ENCODE measurements at places on chromosomes 7 and 10.

DNA sequence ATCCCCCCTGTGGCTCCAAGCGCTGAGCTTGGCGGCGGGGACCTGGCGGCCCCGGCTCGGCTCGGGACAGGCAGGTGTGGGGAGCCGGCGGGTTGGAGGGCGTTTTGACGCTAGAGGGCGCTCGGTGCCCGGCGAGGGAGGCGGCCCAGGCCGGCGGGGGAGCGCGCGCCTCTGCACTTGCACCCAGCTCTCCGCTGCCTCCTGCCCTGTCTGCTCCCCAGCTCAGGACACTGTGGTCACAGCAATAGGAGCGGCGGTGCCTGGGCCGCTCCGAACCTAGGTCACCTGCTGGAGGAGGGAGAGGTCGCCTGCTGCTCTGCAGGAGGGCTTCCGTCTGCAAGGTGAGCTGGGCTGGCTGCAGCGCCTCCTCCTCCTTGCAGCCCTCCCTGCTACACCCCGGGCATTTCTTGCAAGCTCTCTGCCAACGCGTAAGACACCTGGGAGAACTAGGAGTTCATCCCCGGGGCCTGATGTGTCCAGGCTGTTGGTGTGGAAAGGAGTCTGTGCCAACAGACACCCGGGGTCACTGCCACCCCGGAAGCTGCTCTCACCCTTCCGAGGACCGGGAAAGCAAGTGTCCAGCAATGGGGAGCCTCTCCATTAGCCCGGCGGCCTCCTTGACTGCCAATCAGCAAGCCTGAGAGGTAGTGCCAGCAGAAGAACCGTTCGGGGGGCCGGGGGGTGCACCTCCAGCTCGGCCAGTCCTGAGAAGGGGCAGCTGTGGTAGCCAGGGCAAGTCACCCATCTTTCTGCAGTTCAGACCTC, 620.4 kb downstream of the GALNT17 start:
- DNase-seq, result no peak

DNA sequence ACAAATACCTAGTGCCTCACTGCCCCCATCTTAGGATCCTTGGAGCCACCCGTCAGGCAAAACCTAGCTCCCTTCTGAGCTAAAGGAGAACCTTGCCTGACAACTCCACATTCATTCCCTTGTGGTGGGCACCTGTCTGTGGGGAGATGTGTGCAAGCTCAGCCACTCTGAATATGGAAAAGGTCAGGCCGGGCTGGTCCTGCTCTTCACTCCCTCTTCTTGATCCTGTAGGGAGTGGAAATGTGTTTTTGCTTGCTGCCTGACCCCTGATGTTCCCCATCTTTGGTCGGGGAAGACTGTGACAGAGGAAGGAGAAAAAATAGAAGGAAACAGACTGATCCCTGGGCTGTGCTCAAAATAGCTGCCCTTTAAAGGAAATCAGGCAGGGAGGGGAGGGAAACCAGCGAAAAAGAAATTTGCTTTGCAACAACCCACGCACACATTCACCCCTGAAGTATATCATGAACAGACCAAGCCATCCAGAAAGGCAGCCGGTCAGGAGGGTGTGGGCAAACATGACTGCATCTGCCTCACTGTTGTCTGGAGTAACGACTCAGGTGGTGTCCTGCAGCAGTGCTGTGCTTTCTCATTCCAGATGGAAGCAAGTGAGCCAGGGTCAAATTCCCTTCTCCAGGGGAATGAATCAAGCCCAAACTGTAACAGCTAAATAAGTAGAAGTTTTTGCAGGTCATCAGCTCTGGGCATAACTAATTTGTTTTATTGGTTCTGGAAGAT, 74.0 kb downstream of the SCRN1 start:
- no peak for DNase-seq

DNA sequence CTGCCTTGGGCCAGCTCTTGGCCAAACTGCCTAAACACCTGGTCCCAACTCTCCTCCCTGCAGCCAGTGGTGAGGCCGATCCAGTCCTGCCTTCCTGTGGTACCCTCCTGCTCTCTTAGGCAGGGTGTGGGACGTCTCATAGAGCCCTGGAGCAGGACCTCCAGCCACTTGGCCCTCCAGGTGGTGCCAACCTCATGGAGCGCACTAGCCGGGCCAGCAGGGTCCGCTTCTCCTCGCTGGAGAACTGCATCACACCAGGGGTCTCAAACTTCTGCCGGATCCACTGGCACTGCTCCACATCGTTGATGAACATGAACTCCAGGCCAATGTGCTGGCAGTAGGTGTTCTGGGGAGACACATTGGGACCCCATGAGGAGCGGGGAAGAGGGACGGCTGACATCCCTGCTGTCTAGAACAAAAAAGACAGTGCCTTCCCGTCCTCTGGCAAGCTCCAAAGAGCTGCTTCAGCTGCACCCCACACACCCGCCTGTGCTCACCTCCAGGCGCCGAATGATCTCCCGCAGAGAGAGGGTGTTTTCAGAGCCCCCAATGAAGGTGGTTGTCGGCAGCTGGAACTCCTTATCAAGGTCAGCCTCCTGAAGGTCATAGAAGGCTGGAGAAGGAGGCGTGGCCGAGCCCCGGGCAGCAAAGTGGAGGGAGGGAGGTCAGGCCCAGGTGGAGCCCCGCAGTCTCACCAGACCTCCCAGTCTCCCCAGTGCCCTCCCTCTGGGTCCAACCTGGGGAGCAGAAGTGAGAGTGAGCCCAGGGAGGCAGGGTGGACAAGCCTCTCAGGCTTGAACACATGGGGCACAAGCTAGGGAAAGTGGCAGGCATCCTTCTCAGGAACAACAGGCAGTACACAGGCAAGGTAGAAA, 10.2 kb downstream of the OGDHL start:
- no peak for DNase-seq

GRCh38 chr10:68489919-68490318, 18.1 kb upstream of the DNA2 start:
- no peak for DNase-seq

DNA sequence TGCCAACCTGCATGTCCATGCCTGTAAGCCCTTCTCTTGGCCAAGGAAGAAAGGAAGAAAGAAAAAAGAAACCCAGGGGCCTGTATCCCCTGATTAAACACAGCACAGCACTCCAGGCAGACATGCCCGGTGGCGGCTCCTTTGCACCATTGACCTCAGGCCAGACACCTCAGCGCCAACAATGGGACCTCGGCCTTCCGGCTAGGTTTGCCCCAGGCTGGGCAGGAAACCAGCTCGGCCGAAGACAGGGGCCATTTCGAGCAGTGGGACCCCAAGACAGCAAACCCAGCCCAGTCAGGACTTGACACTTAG, 2.8 kb downstream of the HOXA10 start:
- no peak for DNase-seq

DNA sequence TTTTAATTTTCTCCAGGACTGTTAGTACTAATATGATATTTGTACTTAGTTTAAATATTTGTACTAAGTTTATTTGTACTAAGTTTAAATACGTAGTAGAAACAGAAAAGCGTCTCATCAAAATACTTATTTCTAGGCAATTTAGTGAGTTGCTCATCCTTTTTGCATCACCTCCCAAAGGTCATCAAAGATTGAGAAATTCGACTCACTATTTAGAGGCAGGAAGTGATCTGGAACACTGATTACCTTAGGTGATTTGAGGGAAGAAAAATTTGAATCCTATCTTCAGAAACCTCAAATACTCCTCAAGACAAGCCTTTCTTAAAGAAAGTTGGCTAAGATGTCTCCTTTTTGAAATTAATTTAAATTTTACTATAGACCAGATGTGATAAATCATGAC, 14.5 kb downstream of the WNT16 start:
- DNase-seq, result no peak

DNA sequence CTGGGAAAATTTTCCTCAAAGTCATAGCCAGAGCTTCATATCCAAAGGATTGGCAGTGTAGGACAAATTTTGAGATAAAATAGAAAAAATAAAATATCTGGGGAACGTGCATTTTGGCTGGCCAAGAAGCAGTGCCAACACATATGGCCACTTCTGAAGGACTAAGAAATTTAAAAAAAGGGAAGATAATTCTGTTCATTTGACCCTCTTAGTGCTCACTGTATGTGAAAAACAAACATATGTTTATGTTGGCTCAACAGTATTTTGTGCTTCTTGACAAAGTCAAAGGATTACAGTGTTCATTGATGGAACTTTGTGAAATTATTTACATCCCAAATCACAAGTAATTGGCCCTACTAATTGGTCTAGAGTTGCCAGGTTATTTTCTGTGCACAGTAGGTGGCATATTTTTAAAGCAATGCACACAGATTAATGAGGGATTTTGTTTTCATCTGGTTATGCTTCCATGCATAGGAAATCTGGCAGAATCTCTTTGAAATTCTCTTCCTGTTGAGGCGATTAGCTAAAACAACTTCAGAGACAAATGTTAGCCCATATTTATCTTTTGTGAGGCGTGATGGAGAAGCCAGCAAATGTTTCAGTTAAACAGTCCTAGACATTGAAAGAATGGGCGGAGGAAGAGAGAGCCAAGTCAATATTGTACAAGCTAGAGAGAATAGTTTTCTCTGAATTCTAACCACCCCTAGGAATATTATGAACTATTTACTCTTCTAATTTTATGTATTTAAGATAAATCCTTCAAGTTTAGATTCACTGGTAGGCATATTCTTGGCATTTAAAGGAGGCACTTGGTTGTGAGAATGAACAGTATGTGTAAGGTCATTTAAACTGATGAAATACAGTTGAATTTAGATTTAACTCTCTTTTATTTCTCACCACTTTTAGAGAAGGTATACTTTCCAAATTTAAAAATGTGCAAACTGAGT, 237.7 kb upstream of the MBL2 start:
- no peak for DNase-seq

GRCh38 chr7:126450269-126450671, 802.5 kb downstream of the GRM8 start:
- no peak for DNase-seq

GRCh38 chr10:13851906-13852305, 265.1 kb downstream of the PRPF18 start:
- DNase-seq, result no peak

GRCh38 chr7:15561835-15562234, at the start of gene AGMO:
Gene AGMO, minus strand, starts transcription at chr7:15562015.
- no peak for DNase-seq

DNA sequence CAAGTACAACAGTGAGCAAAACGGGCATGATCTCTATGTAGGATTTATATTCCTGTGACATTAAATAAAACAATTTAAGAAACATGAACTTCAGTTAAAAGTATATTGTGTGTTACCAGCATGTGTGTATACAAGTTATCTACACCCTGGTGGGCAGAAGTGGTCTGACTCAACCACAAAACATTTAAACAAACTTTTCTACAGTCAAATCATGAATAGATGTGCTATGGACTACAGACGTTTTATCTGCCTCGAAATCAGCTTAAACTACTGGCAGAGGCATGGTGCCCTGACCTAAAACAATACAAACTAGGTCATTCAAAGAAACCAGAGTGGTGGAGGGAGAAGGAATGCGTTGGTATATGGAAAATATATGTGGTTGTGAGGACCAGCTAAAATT, 3.6 kb downstream of the ARL3 start:
- no peak for DNase-seq

Data from stimulated activated CD4-positive, alpha-beta T cell treated with anti-CD3 and anti-CD28 coated beads, Interleukin-1b, Interleukin-23, amount 100 ng/mL, for 1 hour (primary cell).